ENCODE measurements at places on chromosomes 12 and 14.

- DNase-seq: no peak
Observed at GRCh38 chr12:104132351-104132956, 5.6 kb downstream of the NFYB start.

DNA sequence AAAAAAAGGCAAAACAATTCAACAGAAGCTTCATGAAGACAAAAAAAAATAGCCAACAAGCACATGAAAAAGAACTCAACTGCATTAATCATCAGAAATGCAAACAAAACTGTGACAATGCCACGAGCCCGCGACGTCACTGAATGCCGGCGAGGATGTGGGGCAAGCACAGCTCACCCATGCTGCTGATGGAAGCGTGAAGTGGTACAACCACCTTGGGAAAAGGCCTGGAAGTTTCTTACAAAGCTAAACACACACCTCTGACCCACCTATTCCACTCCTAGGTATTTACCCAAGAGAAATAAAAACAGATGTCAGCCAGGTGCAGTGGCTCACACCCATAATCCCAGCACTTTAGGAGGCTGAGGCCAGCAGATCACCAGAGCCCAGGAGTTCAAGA is 10.5 kb downstream of the BTBD6 start:
- DNase-seq: no peak

GRCh38 chr14:89549381-89550125 is 132.5 kb upstream of the FOXN3 start:
- DNase-seq: no peak

DNA sequence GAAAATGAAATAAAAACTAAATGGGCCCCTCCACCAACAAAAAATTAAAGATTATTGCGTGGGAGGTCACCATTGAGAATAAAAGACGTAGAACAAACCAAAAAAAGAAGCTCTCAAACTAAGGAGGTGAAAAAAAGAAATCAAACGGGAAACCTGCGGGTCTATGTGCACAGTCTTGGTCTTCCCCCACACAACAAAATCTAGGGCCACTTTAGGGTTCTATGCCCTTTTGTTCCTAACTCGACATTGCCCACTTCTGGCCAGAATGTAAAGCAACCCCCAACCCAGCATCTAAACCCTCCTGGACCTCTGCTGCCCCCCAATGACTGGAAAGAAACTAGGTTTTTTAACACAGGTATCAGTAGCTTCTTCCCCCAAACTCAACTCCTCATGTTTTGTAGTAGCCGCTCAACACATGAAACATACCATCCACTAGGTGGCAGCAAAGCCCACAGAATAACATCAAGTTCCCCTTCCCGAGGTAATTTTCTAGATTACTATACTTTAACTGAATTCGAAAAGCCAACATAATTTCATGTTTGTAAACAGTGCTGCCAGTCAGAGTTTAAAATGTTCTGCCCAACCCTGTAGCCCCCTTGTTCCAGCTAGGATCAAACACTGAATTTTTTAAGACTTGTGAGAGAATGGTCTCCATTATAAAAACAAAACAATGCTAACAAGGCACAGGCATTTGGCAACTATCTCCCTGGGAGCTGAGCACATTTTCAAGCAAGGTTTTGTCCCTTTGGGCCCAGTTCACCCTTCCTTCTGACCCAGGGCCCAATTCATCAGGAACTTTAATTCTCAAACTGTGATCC is 18.7 kb downstream of the DAD1 start:
- DNase-seq: peak; percentile 85

DNA sequence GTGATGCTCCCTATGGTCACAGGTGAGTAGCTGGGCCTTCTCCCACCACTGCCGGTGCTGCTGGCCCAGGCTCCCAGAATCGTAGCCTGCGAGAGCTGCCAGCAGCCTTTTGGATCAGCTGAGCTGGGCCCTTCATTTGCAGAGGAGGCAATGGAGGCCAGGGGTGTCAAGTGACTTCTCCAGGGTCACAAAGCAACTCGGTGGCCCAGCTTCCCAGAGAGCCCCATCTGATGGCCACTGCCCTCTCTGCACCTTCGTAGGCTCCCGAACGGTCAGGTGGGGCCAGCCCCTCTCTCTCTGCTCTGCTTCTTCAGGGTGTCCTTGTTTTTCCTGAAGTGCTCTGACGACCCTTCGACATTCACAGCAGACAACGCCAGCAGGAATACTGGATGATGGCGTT is 4.6 kb downstream of the KRT80 start:
- no peak for DNase-seq

DNA sequence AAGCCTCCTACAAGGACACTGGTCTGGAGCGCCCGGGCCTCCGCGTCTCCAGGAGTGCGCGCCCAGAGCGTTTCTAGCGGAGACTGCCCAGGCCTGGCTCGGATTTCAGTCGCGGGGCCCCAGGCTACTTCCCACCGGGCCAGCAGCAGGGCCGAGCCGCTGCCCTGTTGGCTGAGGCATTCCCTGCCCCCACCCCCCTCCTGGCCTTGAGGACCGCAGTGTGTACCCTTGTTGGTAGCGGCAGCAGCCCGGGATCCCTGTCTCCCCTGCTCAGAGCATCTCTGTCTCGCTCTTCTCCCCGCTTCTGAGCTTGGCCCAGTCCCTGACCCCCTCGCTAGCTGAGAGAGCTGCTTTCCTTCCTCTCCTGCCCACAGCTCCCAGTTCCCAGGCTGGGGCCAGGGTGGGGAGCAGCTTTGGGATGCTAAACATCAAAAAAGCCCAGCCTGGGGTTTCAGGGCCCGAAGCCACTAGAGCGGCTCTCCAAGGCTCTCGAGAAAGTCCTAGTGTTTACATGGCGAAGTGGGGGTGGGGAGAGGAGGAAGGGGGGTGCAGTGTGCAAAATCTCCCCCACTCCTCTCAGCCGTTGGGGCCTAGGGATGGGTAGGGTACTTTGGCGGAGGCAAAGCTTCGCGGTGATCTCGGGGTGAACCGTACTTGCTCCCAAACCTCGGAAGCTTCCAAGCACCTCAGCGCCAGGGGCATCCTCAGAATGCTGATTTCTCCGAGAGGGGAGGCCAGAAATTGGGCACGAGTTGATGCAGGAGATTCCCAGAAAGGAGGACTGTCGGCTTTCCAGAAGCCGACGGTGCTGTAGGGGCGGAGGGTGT is 6.4 kb downstream of the NKX2-1 start:
- no peak for DNase-seq

- DNase-seq: no peak
Observed at GRCh38 chr12:6238875-6239274, 38.7 kb downstream of the CD9 start.

DNA sequence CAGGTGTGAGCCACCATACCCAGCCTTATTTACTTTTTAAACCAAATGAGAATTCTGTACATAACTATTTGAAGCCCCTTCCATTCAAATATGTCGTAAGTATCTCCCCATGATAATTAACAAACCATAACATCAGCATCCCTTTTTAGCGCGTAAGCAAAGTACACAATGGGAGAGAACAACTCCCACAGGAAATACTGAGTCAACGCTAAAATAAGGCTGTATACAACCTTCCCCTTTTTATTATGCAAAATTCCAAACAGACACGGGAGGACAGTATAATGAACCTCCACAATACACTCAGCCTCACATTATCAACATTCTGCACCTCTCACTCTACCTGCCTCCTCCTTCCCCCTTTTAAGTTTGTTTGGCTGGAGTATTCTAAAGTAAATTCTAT is 73.5 kb downstream of the CCDC88C start:
- no peak for DNase-seq

DNA sequence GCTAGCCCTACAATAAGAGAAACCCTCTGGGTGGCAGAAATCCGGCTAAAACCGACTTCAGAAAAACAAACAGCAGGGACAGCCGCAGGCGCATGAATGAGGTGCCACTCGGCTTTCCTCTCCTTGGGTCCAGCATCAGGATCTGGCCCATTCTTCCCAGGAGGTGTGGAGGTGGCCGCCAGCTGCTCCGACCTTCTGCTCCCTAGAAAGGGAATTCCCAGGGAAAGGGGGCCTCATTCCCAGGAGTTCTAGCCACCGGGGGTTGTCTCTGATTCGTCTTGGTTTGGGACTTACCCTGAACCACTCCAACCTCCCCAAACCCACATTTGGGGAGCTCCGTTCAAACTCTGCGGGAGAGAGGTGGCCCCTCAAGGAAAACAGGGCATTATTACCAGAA is 13.0 kb downstream of the PAPLN start:
- DNase-seq: no peak

DNA sequence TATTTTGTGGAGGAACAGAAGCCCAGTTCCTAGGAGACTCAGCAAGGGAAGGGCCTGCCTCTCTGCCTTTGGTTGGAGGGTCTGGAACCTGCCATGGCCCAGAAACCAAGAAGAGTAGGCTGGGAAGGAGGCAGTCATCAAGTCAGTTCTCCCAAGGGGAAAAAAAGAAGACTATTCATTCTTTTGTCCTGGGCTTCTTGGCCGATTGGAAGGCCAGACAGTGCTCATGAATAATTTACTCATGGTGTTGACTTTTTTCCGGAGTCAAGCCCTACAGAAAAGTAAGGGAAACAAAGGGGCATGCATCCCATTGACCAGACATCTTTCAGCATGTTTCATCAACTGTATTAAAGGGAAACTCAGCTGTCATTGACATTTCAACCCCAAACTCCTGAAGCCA is 168.1 kb downstream of the PRKCH start:
- peak; percentile 46 for DNase-seq

GRCh38 chr14:72961579-72962335 is 35.5 kb downstream of the DCAF4 start:
- DNase-seq: no peak

- DNase-seq: no peak
Observed at GRCh38 chr12:99732131-99732530, 84.6 kb downstream of the GARIN6 start.

DNA sequence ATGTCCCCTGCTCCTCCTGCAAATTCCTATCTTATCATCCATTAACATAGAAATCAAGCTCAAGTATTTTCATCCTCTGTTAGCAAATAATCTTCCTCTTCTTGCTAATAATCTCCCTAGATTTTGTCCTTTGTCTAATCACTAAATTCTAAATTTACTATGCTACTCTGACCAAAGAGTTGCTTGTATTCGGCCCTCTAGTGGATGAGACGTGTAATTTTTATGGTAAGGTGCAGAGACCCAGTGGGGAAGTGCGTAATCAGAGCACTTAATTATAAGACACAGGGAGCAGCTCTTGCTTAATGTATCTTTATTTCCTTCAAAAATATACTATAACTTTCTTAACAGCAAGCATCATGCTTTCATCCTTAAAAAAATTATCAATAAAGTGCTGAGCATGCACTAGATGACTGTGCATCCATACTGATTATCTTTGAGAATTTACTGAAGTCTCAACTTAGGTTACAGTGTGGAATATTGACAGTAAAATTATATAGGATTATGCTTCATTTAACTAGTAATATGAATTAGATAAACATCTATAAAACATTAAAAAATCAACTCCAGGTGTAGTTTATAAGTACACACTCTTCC is 212.6 kb downstream of the SLC16A7 start:
- peak; percentile 64 for DNase-seq

- no peak for DNase-seq
Observed at GRCh38 chr12:106648736-106649135, 65.9 kb downstream of the RFX4 start.

Data from SK-MEL-5 (cell line).